ENCODE measurements at places on chromosomes 3 and 15. TPM values are rescaled to one million over a fixed set of nuclear protein-coding genes. Genes with fewer than 3 reads are reported as not detected.

ERC2 gene
- 0.16 TPM for total RNA-seq

LCTL gene
- total RNA-seq, result not detected

GRCh38 chr15:74626752-74627692 lies 11.4 kb downstream of the CLK3 start:
- DNase-seq, result peak; percentile 37

- DNase-seq, result no peak
Measured at GRCh38 chr15:90449206-90449735, 61.2 kb downstream of the IQGAP1 start.

DNA sequence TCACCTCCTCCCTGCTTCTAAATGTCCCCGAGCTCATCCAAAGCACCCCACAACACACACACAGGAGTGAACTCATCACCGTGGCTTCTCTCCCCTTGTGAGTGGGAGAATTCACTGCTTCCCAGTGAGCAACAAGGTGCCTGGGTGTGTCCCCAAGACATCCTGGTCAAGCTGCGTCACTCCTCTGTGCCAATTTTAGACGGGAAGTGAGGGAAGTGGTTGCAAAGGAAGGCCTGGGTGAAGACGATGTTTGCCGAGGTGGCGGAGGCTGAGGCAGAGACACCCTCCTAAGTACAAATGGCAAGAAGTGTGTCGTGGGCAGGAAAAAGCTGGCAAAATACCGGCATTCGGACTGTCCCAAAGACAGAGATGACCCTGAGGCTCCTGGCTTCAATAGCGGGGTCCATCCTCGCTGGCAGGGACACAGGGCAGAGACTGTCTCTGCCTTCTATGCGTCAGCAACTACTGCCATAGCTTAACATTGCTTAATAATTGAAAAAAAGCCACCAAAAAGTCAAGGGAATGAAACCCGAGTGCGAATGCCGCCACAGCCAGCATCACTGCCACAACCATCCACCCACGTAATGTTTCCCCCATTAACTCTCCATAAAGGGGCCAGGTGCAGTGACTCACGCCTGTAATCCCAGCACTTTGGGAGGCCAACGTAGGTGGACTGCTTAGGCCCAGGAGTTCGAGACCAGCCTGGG lies 72.8 kb downstream of the VGLL4 start:
- DNase-seq, result no peak

PARP14 gene
- total RNA-seq, result 95.5 TPM

SLC6A11 gene
- not detected for total RNA-seq

GRCh38 chr3:43214616-43215015 lies 71.7 kb upstream of the SNRK start:
- DNase-seq, result no peak

CFAP92 gene
- total RNA-seq, result not detected

DNA sequence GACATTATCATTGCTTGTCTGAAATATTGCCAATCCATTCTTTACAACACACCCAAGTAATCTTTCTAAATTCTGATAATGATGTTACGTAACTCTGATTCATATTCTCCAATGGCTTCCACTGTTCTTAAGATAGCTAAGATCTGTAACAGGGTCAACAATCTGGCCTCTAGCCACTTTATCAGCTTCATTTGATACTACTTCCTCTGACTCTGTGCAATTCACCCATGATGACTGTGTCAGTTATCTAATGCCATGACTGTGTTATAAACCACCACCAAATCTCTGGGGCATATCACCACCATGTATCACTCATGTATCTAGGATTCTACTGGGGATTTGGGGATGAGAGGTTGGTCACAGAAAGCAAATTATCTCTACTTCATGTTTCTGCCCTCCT lies 44.0 kb downstream of the CD200 start:
- DNase-seq, result no peak

DNA sequence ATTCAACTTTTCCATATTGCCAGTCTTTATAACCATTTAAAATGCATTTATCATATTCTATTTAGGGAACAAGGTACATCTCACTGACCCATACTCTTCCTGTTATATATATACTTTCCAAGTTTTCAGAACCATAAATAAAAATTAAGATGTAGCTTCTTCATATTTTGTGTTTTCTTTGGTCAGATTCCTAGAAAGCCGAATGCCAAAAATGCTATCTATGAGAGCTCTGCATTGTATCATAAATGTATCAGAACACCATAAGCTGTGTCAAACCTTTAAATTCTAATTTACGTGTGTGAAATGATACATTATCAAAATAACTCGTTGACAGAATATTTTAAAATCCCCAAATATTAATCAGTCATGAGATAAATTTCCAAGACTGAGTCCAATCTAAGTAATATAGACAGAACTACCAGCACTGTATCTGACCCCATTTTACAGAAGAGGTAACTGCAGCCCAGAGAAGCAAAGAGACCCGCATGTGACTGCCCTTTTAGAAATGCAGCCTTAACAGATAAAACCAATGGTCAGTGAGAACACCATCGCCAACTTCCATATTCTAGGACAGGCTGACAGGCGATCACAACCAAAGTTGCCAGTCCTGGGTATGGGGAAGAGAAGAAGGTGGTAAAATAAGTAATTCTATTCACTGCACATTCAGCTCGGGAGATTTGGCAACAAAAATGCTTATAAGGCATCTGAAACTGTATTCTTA lies 16.2 kb upstream of the RPS17 start:
- DNase-seq, result no peak

DNA sequence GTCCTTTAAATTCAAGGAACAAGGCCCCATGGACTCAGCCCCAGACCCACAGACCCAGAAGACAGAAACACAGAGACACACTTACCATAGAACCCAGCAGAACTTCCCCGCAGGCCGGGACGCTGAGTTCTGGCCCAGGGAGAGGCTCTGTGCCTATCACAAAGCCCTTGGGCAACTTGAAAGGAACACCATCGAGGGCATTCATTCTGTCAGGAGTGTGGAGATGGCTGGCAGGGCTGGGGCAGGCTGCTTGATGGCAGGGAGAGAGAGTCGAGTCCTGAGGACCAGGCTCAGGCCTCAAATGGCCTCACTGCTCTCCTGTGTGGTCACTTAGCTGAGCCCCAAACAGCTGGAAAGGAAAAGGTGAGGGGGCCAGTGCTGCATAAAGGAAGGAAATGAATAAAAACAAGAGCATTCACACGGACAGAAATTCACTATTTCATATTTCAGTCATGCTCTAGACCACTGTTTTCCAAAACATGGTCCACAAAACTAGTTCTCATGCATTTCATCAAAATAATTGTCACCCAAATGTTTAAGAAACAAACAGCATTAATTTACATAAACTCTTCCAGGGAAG lies 8.9 kb downstream of the UBAP1L start:
- DNase-seq, result no peak

GRCh38 chr3:15726043-15726442 lies 71.7 kb downstream of the ANKRD28 start:
- DNase-seq, result peak; percentile 60

GRCh38 chr3:192917028-192917403 lies 640 bp downstream of the MB21D2 start:
- no peak for DNase-seq

DNA sequence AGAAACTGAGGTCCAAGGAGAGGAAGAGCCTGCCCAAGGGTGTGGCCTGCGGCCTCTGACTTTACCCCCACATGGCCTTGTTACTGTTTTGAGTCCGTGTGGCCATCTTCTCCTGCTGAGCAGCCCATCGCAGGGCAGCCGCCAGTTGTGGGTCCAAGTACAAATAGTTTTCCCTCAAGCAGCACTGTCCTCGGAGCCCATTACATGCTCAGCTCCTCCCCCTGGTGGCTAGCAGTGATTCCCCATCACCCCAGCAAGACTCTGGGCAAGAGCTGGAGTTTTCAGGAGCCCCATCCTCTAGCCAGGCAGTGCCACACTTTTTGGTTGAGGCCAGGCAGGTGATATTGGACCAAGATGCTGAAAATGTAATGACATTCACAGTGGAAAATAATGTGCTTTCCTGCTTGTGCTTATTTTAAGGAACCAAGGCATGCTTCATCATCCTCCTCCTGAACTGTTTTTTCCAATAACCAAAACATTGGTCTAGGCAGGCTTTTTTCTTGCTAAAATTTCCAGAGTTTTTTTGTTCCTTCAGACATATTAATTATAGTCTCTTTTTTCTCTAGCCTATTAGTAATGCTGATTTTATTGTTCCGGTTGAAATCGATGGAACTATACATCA lies 23.2 kb upstream of the VILL start:
- DNase-seq, result no peak

Measured in GM12878 (cell line).